SHP77 (cell line): ENCODE measurements at places on chromosomes 13 and 19.

DNA sequence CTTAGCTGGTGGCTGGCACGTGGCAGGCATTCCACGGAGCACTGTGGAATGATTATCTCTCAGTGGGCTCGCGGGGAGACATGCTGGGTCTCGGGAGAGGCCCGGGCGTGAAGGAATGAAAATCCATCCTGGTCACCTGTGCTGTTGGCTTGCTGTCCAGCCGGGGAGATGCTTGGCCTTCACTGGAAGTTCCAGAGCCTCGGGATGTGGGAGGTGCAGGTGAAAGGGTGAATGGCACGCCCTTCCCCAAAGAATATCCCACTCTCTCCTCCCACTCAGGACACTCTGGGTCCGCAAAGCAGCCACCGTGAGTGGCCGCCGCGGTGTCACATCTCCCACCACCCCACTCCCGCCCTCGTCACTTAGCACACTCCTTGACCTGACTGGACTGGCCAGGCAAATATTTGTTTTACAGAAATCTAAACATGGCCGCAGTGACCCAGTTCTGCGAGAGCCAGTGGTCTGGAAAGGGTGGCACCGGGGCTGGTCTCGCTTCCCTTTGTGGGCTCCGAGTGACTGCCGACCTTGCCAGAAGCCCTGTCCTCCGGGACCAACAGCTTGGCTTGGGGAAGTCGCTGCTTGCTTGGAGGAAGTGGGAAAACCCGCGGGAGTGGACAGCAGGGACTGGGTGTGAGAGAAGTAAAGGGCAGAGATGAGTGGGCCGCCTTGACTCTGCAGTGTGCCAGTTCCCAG, 8.0 kb downstream of the DPP9 start:
- DNase-seq, result no peak

DNA sequence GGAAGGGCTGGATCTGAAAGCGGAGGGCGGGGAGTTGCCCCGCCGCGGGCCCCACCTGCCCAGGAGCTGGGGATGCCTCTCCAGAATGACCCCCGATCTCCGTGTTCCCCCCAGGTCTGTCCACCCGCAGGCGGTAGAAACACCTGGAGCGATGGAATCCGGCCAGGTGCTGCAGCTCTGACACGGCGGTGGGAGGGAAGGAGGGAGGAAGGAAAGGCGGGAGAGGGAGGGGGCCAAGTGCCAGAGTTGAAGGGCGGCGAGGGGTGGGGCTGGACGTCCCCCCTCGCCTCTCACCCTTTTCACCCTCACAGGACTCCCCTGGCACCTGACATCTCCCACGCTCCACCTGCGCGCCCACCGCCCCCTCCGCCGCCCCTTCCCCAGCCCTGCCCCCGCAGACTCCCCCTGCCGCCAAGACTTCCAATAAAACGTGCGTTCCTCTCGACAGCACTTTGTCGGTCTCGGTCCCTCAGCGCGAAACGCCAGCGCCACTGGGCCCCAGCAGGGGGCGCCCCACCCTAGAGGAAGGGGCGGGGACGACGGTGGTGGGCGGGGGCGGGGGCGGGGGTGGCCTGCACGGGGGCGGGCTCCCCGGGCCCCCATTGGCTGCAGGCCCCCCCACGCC, 337 bp upstream of the FXYD7 start:
- DNase-seq, result no peak

DNA sequence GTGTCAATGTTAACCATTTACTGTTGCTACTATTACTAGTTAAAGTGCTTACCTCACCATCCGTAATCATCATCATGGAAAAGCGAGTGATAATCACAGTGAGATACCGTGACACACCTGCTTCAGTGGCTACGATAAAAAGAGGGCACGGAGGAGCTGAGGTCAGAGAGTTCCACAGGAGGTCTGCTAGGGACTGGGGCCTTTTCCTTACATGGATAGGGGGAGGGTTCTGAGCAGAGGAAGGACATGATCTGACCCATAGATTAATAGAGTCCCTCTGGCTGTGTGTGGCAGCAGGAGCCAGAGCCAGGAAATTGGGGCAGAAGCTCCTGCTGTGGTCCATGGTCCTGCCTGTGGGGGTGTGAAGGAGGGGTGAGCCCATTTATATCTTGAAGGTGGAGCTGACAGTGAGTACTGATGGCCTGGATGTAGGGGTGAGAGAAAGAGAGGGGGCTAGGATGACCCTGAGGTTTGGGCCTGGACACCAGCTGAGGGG, 136.7 kb downstream of the SIPA1L3 start:
- DNase-seq, result no peak

- peak; percentile 8 for DNase-seq
Measured at GRCh38 chr13:110415669-110416068, 108.6 kb downstream of the COL4A2 start.

DNA sequence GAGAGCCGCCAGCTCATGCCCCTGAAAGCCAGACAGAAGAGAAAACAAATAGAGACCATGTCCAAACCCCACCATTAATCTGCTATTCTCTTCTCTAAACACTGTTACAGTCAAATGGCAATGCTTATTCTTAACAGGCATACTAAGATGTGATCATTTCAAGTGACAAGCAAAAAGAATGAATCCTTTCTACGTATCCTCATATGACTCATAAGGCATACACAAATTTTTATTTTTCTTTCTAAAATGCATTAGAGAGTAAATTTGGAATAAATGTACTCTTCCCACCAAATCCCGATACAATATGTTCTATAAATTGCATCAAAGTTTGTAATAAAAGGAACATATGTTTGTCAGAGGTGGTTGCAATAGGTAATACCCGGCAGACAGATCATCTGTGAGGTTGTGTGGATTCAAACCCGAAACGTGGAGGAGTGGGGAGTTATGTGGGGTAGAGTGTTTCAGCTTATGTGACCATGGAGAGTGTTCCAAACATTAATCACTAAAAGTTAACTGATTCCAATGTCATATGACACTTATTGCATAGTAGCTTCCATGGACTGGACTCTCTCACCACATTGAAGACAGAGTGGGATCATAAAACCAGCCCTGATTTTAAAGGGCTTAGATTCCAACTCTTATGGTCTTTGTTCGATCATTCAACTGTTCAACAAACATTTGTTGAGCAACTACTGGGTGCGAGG, 213.1 kb downstream of the DCLK1 start:
- DNase-seq, result no peak

DNA sequence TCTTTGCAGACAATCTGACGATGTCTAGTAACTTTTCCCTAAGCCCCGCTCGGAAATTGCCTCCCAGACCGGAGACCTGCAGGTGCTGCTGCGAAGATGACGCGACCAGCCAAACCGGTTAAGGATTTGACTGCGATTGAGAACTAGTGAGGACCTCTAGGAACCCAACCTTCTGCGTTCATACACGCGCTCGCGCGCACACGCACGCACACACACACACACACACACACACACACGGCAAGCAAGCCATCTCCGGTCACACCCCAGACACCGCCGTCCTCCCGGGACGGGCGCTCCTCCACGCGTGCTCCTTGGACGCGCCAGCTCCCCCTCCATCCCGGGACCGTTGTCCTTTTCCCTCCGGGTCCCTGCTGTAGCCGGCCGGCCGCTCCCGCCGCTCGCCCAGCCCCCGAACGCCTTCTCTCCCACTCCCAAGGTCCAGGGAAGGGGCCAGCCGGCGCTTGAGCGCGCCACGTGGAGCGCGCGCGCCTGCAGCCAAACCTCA, 1.2 kb downstream of the TBC1D4 start:
- peak; percentile 32 for DNase-seq

DNA sequence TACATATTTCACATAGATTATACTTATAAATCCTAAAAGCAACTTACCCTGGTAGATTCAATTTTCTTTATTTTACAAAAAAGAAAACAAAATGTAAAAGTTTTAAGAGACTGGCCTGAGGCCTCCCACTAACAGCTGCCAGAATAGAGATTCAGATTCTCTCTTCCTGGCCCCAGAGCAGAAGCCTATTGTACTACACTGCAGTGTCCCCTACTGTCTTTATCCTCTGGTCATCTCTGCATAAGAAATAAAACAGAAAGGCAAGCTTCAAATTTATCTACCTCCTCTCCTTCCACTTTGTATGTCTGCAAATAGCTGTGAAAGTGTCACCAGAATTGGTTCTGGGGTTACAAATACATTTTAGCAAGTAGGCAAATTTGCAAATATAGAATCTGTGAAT, 1004.1 kb upstream of the PCDH9 start:
- no peak for DNase-seq

DNA sequence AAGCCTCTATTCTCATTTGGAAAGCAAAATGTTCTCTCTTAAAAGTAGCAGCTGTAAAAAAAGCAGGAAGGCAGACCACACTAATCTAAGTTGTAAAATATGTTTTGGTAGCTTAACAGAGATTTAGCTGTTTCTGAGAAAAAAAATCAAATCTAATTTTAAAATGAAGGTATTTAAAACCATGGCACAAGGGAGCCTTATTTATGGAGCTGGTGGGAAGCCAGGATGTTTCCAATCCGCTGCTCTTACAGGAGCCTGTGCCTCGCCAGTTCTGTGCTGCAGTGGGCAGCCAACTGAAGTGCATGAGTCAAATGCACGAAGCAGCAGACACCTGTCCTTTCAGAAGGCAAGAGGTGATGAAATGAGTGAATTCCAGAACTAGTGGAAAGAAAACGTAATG, 28.2 kb downstream of the GPC6 start:
- no peak for DNase-seq

DNA sequence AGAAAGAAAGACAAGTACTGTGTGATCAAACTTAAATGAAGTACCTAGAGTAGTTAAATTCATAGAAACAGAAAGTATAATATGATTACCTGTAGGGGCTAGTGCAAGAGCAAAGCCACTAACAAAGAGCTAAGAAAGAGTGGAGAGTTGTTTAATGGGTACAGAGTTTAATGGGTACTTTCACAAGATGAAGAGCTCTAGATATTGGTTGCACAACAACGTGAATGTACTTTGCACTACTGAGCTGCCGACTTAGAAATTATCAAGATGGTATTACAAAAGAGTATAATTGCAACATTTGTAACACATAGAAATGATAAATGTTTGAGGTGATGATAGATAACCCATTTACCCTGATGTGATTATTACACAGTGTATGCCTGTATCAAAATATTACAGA, 140.3 kb upstream of the GPC6 start:
- DNase-seq, result no peak

DNA sequence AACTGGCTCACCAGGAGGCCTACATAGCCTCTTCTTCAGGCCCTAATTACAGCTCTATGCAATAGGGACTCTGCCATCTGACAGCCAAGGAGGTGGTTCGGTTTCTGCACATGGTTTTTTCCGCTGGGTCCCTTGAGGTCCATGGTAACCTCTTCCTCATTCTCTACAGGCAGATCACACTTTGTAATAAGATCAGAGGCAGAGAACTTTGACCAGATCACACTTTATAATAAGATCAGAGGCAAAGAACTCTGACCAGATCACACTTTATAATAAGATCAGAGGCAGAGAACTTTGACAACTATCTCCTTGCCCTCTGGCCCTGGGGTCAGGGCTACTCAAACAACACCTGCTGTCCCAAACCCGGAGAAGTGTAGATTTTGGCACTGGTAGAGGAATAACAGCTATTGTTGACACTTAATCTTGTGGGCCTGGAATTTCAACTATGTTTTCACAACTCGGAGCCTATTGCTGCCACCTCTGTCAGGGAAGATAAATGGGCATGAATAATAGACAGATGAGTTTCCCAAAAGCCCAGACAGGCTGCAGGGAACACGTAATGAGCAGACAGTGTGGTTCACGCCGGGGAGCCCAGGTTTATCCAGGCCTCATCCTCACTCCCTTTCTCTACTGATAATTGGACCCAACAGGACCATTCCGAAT, 246.1 kb downstream of the UQCRFS1 start:
- DNase-seq, result no peak

DNA sequence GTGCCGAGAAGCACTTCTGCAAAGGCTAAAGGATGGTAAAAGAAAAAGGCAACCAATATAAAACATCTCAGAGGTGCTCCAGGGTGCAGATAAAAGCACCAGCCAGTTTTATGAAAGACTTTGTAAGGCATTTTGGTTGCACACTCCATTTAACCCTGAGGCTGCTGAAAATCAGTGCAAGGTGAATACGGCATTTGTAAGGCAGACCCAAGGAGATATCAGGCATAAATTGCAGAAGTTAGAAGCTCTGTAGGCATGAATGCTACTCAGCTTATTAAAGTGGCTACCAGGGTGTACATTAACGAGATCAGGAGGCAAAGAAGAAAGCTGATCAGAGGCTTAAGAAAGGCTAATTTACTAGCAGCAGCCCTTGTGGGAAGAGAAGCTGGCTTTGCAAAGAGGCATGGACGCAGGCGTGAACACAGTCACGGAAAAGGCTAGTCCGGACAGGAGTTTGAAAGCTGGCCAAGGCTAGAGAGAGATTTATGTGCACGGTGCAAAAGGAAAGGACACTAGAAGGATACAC, 99.6 kb downstream of the ZNF429 start:
- DNase-seq, result no peak

DNA sequence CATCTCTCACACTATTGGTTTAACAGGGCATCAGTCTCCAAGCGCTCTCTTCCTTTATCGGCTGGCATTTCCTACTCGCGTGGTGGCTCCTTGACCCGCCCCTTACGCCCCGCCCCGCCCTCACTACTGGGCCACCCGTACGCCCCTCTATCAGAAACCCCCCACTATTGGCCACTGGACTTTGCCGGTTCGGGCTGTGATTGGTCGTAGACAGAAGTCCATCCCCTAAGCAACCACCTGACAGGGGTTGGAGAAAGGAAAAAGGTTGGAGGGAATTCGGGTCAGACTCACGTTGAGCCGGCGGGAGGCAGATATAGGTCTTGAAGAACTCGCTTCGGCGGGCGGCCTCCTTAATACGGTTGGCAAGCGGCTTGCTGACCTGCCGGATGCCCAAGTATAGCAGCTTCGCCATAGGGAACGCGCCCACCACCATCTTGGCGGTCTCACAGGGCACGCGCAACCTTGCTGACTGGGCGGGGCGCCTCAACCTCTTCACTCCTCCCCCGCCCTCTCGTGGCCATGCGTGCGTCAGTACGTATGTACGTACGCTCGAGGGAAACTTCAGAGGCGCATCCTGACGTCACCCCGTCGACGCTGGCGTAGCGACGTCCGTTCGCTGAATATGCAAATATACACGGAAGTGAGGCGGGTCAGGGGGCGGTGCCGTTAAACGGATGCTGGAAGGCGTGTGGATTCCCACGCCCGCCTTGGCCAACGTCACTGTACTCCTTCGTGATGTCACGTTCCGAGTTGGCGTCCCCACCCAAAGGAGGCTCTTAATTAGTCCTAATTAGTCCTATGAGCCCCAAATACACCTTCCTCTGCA, at the start of gene OPA3:
Gene OPA3 (minus strand): TSS at position 471 of the 826 bp plus-strand sequence. CDS start 38 bp downstream, at position 433.
- peak; percentile 99 for DNase-seq

- no peak for DNase-seq
Measured at GRCh38 chr19:41933693-41934426, 5.6 kb upstream of the ERFL start.

GRCh38 chr19:1214862-1215731, 9.5 kb downstream of the STK11 start:
- peak; percentile 62 for DNase-seq

- no peak for DNase-seq
Measured at GRCh38 chr19:5102520-5102919, 133.6 kb downstream of the KDM4B start.

DNA sequence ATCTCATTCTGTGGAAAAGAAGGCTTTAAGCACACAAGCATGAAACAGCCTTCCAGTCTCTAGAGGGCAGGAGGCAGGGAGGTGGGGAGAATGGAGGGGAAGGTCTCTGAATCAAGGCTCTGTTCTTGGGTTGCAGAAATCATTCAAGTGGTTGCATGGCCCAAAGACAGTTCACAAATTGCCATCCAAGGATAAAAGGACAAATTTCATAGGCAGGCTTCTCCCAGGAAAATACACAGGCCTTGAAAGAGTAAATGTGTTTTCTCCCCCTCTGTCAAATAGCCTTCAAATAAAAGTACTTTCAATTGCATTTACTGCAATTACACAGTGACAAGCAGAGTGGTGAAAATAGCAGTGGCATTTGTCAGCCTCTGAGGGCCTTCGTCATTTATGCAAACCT, 450.8 kb downstream of the DCT start:
- no peak for DNase-seq
